Fibroblast of upper back skin (primary cell): ENCODE measurements at places on chromosomes 5 and 9.
A peak's percentile ranks its signal among the peaks of the same experiment; 100 is the strongest.

DNA sequence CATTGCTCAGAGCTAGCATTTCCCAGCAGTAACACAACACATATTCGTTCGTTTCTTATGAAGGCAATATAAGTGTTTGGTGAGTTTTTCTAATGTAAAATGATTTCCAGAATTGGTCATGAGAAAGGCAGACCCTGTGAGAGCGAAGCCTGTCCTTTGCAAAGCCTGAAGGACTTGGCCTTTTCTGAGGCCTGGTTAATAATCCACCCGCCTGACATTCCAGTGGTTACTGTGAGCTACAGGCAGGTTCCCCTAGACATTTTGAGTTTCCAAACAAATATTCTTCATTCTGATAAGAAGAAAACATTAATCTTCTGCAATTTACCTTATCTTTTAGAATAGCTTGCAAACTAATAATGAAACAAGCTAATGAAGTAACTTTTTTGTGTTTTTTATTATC is 38.0 kb downstream of the ADAMTS16 start:
- DNase-seq, result no peak

GRCh38 chr9:137012694-137013570 is 15.1 kb downstream of the ABCA2 start:
- no peak for DNase-seq

DNA sequence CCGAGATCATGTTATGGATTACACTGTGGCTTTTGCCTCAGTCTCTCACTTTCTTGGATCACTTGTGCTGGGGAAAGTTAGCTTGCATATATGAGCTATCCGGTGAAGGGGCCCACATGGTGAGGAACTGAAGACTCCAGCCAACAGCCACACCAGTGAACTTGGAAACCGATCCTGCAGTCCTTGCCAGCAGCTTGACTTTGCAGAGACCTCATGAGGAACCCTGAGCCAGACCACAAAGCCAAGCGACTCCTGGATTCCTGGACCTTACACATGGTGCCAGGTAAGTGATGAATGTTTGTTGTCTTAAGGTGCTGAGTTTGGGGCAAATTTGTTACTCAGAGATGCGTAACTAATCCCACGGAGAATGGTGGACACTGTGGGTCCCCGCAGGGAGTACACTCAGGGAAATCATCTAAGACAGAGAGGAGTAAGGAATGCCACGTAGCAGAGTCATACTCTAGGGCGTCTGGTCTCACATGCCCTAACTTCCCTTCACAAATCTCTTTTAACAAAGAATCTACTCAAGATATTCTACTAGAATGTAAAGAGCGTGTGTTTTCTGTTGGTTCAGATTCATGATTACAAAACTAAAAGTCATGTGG is 76.5 kb upstream of the PJA2 start:
- peak; percentile 9 for DNase-seq

GRCh38 chr5:173301695-173302545 is 26.3 kb downstream of the STC2 start:
- DNase-seq, result no peak

DNA sequence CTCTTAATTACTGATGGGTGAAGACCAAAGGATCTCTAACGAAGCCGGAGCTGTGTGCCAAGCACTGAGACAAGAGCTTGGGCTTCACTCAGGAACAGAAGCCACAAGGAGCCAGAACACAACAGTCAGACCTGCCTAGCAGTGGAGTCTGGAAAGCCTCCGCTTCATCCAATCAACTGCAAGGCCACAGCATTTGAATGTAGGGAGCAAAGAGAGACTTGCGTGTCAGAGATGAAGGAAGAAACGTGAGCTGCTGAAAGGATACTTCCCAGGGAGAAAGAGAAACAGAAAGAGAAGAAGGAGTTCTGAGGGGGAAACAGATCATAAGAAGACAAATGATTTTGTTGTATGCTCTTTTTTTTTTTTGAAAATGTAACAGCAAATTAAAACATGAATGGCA is 43.5 kb downstream of the DDX31 start:
- no peak for DNase-seq

DNA sequence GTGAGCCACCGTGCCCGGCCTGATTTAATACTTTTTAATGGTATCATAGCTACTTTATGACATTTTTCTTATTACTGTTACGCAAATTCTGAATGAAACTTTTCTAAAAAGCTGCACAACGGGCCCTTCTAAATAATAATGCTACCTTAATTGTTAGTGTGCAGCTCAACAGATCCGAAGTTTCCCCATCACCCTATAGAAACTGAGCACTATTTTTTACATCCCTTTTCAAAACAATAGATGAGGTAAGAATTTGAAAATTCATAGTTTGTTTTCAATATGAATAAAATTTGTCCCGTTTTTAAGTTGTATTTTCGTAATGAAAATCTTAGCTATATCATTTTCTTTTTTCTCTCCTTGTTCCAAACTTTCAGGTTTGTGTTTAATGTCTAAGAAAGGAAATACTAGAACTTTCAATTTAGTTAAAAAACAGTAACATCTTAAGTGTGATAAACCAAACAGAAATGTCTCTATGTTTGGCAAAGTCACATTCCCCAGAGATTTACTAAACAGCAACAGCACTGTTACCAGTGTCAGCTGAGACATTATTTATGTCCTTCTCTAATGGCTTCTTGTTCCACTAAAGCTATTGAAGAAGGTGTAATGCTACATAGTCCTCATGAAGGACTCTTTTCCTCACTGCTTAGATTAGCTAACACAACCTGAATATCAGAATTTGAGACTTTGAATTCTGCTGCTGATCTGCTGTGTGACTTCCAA is 22.9 kb downstream of the KIF2A start:
- DNase-seq, result no peak

- no peak for DNase-seq
Observed at GRCh38 chr5:35996076-35996475, 4.9 kb upstream of the UGT3A1 start.

DNA sequence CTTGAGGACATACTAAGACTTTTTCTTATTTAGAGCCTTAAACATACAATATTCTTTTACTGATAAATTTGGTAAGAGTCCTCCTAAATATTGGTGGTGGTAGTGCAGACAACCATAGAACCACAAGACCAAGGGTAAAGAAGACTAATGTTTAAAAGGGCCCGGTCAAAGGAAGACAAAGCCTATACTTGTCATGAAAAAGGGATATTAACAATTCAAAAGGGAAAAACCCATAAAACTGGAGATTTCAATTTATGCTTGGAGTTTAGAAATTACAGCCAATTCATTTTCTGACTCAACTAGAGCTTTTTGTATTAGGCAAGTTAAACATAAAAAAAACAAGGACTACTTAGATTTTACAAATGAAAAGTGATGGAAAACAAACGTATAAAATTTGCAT is 24.4 kb downstream of the FEM1C start:
- no peak for DNase-seq

DNA sequence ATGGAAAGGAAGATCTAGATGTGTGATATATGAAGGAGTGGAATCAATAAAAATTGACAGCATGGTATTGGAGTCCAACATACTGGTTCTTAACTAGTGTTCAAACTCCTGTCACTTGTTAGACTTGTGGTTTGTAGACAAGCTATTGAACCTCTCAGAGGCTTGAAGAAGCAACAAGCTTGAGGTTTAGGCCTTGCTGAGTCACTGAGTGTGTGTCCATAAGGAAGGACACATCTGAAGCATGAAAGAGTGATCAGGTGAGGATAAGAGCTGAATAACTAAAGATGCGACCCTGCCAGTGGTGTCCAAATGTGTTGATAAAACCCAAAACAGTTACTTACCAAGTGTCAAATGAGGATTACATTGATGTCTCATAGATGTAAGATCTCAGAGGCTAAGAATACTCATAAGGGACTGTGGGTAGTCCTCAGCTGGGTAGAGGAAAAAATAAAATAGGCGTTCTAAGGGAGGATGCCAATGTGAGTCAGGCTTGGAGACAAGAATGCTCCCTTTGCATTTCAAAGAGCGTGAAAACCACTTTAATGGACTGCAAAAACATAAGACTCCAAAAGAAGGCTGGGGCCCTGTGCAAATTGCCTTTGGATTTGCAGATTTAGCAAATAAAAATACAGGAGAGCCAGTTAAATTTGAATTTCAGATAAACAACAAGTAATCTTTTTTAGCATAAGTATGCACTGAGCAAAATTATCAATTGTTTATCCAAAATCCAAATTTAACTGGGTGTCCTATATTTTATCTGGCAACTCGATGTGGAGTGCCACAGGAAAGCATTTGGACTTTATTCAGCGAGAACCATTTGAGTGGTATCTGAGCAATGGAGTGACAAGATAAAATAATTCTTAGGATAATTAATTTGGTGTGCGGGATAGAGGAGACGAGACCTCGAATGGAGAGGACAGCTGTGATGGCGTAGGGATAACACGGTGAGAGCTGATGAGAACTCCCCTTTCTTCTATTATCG is 757.3 kb upstream of the WWC1 start:
- no peak for DNase-seq

DNA sequence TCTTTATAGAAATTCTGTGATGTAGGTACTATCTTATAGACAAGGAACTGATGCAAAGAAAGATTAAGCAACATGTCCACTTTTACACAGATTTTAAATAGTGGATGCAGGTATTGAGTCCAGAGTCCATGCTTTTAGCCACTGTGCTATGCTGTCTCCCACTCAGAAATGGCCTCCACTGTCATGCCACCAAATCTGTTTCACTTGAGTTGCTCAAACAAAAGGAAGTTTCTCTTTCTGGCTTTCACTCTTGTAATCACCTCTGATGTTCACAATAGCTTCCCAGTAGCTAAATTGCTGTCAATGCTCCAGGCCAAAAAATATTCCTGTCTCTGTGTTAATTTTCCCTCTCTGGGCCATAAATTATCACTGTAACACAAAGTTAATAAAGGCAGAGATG is 77.0 kb upstream of the RASA1 start:
- DNase-seq, result no peak

- no peak for DNase-seq
Observed at GRCh38 chr9:113934167-113934828, 58.2 kb downstream of the ZNF618 start.

GRCh38 chr9:84736536-84736935 is 67.0 kb downstream of the NTRK2 start:
- no peak for DNase-seq

- DNase-seq, result peak; percentile 35
Observed at GRCh38 chr5:1563617-1564181, 39.9 kb upstream of the LPCAT1 start.

DNA sequence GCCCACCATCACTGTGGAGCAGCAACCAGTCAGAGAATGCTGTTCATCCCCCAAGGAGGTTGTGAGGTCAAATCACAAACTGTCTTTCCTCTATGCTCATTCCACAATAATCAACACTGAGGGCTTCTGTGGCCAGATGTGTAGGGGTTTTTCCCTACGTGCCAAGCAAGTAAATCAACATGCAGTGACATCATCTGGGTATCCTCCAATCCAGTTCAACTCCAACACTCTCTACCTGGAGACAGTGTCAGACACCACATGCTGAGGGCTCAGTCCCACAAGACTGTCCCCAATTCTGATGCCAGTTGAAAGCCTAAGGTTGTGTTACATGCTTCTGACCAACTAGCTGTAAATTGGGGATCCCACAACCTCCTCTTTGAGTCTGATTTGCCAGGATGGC is 57.3 kb upstream of the DMRT1 start:
- DNase-seq, result no peak

DNA sequence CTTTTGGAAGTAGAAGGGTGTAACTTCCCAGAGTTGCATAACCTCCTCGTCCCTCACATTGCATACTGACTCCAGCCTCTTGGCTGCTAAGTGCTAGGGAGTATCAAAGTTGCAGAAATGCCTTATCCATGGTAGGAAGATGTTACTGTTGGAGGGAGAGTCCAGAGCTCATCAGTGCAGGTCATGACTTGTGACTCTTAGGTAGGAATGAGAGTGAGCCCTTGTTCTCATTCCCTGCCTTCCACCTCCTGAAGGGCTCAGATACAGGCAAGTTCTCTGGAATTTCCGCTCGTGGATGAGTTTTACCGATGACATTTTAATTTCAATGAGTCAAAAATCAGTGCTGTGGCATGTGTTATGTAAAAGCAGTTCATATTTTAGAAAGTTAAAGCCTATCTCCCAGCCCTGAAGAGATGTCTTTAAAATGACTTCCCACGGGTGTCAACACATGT is 17.0 kb downstream of the IRX1 start:
- DNase-seq, result peak; percentile 56

DNA sequence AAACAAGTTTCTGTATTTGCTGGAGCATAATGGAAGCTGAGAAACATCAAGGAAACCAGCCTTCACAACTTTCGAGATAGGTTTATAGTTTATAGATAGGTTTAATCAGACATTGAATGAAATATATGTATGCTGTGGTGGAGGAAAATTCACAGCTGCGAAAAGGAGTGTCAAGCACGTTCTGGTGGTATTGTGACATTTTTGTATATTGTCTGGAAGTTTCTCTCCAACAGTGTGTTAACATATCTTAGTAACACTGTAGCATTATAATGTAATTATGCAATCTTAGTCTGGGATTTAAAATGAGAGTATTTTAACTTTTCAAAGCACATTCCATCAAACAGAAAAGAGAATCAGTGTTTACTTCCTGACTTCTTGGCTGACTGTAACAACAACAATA is 50.0 kb downstream of the FCHO2 start:
- no peak for DNase-seq

- DNase-seq, result no peak
Observed at GRCh38 chr9:109319017-109319625, 1.7 kb downstream of the EPB41L4B start.

- DNase-seq, result no peak
Observed at GRCh38 chr9:16519001-16519400, 351.5 kb downstream of the BNC2 start.

GRCh38 chr5:107320846-107321245 is 349.9 kb downstream of the EFNA5 start:
- DNase-seq, result no peak

- no peak for DNase-seq
Observed at GRCh38 chr5:154258531-154259217, 68.1 kb downstream of the GALNT10 start.

DNA sequence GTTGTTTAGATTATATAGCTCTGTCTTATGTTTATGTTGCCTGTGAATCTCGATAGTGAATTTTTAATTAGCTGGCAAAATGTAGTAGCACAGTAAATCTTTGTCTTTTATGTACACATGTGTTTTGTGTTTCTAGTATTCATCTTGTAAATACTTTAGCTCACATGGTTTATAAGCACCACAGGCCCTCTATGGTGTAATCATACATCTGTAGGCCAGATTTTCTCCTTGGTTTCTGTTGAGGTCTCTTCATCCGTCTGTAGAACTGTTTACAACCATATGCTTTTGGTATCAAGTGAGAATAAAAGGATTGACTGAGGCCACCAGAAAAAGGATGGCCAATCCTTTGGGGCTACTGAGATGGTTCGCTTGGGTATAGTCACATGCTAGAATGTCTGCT is 45.0 kb downstream of the PRR16 start:
- peak; percentile 67 for DNase-seq
